Hippocampal formation (tissue), 2 donors: ENCODE measurements at places on chromosomes 12 and 14.
A peak's percentile ranks its signal among the peaks of the same experiment; 100 is the strongest.

- DNase-seq = peak; percentile 12
These were observed 13.7 kb upstream of the OR10AD1 start for GRCh38 chr12:48216785-48217184.

- peak; percentile 60 for DNase-seq
These were observed 617.6 kb downstream of the LRFN5 start for GRCh38 chr14:42224053-42224888.

DNA sequence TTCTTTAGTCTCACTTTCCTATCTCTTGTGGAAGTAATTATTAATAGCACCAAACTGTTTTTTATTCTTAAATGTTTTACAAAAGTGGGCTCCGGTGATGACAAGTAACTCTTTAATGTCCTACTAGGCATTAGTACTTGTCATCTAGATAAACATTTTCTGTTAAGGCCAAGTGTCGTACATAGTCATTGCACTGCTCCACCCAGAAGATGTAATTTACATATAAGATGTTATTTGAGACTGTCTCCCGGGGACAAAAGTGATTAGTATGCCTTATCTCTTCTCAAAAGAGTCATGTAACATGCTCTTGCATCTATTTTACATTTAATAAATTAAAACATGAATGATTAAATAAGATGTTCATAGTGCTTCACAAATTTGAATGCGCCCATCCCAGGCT, 88.4 kb downstream of the FLRT2 start:
- DNase-seq = no peak

DNA sequence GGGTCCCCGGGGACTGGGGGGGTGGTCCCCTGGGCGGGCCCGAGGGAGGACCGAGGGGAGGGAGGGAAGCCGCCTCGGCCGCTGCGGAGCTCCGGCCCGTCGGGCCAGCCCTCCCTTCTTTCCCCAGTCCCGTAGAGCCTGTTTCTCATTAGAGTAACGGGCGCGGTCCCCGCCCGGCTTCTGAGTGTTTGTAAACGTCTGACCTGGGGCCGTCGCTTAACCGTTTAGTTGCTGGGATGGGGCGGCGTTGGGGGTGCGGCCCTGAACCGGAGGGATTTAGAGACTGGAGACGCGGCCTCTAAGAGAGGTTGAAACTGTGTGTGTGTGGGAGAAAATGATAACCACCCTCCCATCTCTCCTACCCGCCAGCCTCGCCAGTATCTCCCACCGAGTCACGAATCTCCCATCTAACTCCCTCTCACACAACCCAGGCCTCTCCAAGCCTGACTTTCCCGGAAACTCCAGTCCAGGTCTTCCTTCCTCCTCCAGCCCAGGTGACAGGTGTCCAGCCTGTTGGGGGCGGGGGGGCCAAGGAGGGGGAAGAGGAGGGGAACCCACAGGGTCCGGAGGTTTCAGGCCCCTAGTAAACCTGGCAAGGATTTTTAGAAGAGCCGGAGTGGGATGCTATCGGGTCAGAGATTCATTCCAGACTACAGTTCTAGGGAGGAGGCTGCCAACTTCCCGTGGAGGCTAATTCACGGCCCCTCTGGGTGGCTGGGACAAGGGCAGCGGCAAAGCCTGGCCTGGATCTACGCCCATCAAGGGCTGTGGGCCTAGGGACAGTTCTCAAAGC, 1.1 kb upstream of the NFATC4 start:
- DNase-seq = peak; percentile 31

GRCh38 chr12:95789126-95790032, 1.2 kb downstream of the NTN4 start:
- DNase-seq = no peak
